ENCODE measurements at places on chromosomes 3 and 15.

- peak; percentile 87 for DNase-seq
These were observed 110.3 kb downstream of the CYP19A1 start for GRCh38 chr15:51227940-51228732.

GRCh38 chr3:48989126-48989795, 780 bp upstream of the P4HTM start:
- DNase-seq, result no peak

DNA sequence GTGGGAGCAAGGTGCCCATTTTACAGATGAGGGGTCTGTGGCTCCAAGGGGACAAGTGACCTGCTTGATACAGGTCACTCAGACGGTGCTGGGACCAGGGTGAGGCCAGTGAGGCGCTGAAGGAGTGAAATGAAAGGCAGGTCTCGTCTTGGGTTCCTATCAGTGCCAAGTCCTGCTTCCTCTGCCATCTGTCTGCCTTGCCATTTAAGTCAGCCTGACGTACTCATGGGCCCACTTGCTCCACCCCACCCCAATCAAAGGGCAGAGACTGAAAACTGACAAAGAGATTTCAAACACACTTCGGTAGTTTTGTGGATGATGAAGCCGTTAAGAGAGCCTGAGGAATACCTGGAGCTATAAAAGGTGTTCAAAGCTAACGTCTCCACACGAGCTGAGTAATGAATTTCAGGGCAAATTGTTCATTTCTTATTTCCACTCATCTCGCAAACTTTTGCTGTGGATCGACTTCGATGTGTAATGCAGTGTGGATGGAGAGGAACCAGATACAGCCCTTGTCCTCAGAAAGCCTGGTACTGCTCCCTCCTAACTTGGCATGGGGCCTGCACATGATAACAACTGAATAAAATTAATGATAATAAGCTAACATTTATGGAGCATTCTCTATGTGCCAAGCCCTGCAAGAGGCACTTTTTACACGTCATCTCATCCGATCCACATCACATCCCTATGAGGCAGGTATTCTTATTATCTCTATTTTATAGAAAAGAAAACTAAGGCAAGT, 36.6 kb downstream of the ATP2B2 start:
- DNase-seq, result no peak

DNA sequence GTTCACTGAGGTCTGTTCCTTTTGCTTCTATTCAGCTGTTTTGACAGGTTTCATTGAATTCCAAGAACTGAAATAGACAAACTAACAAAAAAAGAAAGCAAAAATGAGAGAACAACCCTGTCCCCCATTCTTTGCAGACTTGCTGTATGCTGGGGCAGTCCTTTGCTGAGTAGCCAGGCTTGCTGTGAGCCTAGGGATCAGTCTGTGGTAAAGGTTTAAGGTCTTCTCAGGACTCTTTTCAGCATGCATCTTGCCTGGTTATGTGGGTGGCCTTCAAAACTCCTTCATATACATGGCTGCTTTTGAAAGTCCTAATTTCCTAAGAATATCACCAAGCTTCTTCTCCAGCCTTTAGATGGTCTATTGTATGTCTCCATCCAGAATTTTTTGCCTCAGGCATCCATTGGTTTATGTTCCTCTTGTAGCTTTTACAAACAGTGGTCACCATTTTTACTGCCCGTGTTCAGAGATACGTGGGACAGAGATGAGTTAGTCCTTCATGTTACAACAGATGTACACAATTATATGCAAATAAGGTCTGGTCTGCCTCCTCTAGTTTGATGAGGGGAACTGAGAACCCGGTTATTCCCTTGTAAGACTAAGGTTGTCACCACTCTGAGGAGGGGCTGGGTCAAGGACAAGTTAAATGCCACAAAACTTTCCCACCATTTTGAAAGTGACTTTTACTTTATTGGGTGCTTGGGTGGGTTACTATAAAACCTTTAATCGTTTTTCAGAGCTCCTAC, 41.4 kb downstream of the SACM1L start:
- no peak for DNase-seq

- no peak for DNase-seq
These were observed 1.7 kb downstream of the KLHL40 start for GRCh38 chr3:42686832-42687650.

DNA sequence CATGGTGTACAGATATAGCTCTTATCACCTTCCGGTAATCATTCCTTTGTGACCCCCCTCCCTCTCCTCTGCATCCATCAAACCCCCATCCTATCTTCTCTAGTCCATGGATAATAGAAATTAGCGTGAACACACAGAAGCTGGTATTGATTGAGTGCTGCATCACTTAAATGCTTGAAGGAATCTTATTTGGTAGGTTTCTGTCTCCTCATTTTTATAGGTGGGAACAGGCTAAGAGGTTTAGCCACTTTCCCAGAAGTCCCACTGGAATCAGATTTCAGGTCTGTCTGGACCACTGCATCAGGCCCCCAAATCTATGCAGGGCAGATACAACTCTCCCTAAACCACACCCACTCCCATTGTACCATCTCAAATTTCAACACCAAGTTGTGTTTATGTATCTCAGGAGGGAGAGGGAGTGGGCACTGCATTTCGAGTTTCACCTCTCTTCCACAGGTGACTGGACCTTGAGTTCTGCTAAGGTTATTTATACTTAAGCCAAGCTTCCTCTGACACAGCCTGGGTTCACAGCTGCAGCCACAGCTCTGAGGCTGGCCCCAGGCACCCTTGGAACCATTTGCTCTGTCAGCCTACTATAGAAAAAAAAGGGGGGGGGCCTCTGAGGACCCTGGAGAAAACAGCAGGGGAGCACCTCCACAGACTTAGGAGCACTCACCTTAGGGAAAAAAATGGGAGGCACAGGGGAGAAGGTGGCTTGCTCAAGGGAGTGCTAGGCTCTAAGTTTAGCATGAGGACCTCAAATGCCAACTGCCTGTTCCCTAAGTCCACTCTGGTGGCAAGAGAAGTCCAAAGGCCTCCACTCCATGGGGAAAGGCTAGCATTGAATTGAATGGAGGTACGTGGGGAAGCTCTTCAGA, 2.1 kb upstream of the NMB start:
- DNase-seq, result no peak

- DNase-seq, result no peak
These were observed 111.1 kb upstream of the GPR149 start for GRCh38 chr3:154540950-154541604.

- no peak for DNase-seq
These were observed 21.9 kb downstream of the FSTL1 start for GRCh38 chr3:120428924-120429323.

DNA sequence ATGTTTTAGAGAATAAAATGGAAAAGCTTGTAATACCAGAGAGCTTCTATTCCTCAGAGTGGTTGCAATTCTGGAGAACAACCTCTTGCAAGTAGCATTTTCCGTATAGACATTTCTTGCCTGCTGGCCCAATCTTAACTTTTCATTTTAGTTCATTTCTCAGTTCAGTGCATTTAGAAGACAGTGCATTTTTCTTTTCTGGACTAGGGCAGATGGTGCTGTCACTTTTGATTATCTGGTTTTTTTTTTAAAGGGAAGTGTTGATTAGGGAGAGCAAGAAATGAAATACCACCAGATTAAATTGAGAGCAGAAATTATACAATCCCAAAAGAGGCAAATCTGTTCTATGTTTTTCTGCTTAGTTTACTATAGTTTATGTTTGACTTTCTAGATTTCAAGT, 172.7 kb downstream of the GHSR start:
- DNase-seq, result no peak

DNA sequence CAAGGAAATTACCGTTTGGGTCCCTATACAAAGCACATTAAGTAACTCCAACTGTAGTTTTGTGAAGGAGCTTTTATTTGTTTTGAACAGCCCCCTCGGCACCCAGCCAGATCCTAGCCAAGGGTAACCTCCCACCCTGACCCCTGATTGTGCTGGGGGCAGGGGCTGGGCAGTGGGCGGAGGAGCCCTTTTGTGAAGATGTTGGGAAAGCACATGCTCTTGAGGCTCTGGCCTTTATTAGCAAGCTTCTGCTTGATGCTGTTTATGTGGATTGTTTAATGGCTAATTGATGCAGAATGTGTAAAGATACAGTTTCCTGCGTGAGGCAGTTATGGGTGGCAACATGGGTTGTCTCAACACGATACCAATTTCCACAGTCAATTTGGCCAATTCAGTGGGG, 136.5 kb downstream of the MAP2K5 start:
- DNase-seq, result no peak

GRCh38 chr3:120741320-120741719, 996 bp downstream of the RABL3 start:
- DNase-seq, result no peak

DNA sequence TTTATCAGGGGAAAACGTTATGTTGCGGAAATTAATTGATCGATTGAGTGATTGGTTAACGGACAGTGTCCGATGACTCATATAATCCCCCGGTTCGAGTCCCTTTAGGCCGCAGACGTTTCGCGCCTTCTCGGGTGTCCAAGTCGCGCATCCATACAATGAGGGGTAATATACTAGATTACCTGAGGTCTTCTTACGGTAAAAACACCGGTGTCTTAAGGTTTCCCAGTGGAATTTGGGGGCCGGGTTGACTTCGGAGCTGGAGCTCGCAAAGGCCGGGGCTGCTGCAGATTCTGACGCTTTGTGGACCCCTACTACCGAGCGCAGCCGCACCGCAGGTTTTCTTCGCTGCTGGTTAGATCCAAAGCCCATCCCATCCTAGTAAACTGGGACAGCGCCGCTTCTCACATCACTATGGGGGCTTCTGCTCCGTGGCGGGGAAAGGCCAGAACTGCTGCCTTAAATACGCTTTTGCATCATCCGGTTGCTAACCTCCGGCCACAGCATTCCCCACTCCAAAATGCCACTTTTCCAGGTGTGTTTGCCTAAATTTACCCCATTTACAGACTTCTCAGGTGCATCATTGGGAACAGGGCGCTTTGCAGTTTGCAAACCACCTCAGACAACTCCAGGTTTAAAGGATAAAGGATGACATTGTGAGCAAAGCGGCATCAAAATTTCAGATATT, 858 bp upstream of the SACM1L start:
- DNase-seq, result no peak

GRCh38 chr3:16377847-16378302, 112.9 kb downstream of the OXNAD1 start:
- DNase-seq, result no peak

GRCh38 chr15:82648257-82649103, 1.3 kb upstream of the CPEB1 start:
- no peak for DNase-seq

DNA sequence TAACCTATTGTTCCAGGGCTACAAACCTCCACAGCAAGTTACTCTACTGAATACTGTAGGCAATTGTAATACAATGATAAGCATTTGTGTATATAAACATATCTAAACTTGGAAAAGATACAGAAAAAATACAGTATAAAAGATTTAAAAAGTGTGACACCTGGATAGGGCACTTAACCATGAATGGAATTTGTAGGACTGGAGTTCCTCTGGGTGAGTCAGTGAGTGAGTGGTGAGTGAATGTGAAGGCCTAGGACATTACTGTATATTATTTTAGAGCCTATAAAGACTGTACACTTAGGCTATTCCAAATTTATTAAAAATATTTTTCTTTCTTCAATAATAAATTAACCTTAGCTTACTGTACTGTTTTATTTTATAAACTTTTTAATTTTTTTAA, 38.4 kb upstream of the SLC25A36 start:
- no peak for DNase-seq

- DNase-seq, result no peak
These were observed 792 bp downstream of the SHF start for GRCh38 chr15:45186771-45187577.

DNA sequence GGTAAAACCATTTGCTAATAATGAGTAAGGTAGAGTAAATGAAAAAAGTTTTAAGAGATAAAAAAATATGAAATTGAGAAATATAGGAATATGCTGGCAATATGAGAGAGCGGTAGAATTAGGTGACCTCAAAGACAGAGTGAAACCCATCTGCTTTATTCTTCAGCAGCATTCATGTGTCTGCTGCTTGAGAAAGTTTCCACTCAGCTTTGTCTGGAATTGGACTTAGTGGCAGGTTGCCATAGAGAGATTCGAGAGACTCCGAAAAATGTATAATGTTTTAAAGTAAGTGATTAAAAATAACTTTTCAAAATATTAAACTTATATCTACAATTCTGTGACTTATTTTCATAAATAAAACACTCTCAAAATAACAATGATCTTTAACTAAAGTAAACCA, 5.0 kb downstream of the SUCNR1 start:
- DNase-seq, result no peak

GRCh38 chr3:158085358-158085757, 20.9 kb downstream of the SHOX2 start:
- no peak for DNase-seq

DNA sequence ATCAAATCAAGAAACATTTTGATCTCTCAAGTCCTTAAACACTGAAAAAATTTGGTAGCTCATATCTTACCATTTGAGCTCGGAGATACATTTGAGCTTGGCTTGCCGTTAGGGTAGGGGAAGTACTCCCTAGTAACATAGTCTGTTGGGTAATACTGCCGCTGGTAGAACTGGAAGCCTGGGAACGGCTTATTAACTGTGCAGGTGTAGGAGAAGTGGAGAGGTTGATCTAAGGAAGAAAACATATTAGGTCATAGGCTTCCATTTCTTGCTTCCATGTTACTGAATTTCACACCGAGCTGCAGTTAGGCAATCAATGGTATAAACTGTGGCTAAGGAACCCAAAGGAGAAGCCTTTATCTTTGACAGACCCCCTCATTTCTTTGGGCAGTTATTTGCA, 32.5 kb downstream of the PHC3 start:
- DNase-seq, result no peak

GRCh38 chr3:38227989-38228388, 37.6 kb upstream of the SLC22A13 start:
- DNase-seq, result peak; percentile 41

DNA sequence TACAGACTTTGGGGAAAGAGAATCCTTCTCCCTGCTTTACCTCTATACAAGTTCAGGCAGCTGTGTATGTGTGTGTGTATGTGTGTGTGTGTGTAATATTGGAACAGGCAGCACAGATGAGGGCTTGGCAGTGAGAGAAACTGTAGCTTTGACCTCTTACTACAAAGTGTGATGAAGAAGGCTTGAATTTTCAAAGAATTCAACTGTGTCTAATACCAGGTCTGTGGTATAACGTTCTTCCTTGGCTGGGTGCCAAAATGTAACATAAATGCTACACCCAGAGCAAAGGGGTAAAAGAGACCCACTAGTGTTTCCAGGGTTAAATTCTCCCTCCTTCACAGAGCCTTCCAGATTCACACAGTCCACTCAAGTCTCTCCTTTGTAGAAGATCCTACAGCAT, 51.1 kb downstream of the CHST2 start:
- DNase-seq, result no peak

- no peak for DNase-seq
These were observed 134.9 kb downstream of the FEZF2 start for GRCh38 chr3:62238431-62238830.
